Aorta (tissue), 5 donors: ENCODE measurements at places on chromosomes 5 and 9. TPM values are rescaled to one million over a fixed set of nuclear protein-coding genes. Genes with fewer than 3 reads are reported as not detected.

Gene PRSS3
- not detected for total RNA-seq

Gene FST
- 6.1 TPM for total RNA-seq

Gene KLHL3
- 38.1 TPM for total RNA-seq

DNA sequence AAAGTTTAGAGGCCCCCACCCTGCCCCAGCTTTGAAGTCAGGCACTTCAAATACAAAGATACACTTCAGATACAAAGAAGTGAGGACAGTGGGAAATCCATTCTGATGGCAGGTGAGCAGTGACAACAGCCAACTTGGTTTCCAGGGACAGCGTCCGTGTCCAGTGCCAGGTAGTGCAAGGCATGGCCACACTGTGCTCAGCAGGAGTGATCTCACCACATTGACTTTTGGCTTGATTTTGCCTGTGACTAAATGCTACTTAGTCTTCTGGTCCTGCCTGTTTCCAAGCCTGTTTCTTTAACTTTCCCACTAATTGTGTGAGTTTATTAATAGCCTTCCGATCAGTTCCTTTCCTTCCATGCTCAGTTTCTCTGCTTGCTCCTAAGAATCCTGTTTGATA is 72.6 kb upstream of the PALM2AKAP2 start:
- DNase-seq: peak; percentile 77

- DNase-seq: no peak
Measured at GRCh38 chr9:32735476-32735875, 47.9 kb upstream of the TMEM215 start.

DNA sequence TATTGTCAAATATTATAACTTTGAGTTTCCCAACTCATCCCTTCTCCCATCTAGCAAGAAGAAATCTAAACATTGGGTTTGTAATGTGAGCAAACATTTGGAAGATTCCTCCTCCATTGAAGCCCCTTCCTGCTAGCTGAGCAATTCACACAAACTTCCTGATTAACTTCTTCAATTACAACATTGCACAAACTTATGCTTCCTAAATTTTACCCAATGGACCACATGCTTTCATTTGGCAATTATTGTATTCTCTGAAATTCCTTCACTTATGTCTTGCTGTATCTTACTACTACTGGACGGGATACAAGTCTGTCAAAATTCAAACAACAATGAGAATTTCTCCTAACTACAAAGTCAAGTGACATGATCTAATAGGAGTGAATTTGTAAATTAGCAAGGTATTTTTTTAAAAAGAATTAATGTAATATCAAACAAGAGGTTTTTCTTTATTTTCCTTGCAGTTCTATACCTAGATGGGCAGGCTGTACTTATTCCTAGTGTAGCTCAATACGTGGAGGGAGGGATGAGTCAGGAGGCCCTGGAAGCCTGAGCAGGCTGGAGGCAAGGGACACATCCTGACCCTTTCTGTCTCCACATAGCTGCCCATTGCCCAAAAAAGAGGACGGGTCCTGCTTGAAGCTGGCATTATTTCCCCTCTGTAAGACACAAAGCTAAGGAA is 11.8 kb upstream of the IFNW1 start:
- DNase-seq: no peak

- DNase-seq: no peak
Measured at GRCh38 chr9:19511694-19512093, 102.9 kb downstream of the ACER2 start.

- no peak for DNase-seq
Measured at GRCh38 chr5:120538149-120538548, 74.0 kb downstream of the PRR16 start.

DNA sequence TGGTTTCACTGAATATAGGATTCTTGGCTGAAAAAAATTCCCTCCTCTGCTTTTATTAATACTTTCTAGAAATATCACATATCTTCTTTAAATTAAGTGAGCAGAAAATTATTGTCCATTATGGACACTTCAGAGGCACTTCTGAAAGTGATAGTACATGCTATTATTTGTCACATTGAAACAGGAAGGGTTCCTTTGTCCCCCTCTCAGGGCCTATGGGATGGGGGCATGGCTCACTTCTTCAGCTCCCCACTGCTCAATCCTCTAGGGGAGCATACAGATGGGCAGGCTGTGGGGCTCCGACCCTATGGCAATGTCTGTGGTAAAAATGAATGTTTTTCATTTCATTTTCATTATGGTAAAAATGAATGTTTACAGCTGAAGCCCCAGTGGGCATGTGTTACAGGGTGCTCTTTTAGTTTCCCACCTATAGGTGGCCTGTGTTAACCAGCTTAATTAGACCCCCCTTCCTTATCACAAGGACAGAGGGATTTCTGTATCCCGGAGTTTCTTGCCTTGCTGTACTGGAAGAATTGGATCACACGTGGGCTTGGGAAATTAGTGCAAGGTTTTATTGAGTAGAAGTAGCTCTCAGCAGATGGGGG is 1225.2 kb downstream of the PTPRD start:
- DNase-seq: no peak

DNA sequence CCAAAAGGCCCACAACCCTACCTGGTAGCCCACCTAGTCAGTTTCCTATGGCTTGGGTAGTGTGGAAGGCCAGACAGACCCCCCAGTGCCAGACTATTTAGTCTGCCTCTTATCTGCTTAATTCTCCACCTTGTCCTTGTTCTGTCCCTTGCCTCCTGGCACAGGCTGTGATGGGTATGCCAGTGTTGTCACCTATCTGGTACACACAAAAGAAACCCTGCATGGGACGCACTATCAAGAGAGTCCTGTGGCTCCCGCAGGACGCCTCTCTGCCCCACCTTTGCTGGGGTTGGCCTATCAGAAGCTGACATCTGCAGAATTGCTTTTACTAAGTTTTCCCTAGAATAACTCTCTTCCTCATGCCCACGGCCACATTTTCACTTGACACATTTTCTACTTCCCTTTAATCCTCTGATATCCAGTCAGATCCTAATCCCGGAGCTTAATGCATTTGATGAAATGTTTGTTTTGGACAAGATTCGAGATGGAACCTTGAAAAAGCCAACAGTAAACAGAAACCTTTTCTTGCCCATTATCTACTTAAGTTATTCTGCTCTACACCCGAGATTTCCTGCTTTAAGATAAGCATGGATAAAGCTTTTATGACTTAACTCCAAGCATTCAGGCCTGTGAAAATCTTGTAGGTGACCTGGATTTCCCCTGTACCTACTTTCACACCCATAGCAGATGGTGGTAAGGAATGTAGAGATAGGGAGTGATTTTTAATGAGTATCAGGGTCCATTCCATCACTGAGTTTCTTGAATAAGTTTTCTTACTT is 468.5 kb downstream of the ZNF608 start:
- DNase-seq: no peak

DNA sequence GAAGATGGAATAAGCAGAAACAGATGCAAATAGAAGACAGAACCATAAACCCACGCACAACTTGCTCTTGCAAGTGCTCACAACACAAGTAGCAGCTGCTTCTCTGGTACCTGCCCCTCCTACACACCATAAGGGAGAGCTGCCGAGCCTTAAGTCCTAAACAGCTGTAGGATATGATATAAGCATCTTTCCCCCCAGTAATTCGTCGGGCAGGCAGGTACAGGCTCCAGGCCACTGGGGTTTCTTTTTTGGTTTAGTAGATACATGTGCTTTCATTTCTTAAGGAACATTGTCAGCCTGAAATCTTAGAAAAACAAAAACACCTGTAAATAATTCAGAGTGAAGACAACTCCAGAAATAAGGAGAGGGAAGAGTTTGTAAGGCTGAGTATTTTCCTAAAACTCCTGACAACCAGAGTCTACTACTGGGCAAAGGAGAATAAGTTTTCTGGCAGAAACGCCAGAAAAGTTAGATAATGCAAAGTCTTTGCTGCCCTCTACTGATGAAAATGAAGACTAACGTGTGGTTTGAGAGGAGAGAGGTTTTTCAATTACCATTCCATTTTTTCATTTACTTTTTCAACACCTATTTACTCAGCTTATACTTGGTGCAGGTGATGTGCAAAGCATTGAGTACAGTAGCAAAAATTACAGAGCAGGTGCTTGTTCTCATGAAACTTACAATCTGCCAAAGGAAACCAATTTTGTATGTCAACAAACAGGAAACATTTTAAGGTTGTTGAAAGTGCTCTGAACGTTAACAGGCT is 20.1 kb upstream of the TCERG1 start:
- no peak for DNase-seq

DNA sequence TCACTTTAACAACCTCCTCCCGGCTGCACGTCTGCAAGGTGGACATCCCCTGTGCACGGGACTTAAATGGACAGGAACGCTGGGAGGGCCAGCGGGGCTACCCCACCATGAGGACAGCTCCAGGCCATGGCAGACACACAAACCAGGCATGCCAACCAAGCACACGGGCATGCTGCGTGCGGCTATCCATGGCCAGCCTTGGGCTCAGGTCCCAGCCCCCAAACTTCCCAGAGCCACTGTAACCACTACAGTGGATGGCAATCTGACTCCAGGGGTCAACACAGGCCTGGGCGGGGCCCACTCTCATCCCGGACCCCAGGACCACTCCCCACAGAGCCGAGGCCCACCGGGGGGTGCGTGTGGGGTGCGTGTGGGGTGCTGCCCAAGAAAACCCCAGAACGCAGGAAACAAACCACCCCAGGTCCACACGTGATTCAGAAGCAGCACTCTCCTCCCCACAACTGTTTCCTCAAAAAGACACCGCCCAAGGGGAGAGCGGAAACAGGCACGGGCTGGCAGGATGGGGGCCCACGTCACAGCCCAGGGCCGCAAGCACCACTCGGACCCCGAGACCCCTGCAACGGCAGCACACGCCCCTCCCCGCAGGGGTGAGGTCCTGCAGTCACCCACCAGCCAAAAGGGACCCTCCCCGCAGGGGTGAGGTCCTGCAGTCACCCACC is 7.4 kb downstream of the SLC12A7 start:
- no peak for DNase-seq

DNA sequence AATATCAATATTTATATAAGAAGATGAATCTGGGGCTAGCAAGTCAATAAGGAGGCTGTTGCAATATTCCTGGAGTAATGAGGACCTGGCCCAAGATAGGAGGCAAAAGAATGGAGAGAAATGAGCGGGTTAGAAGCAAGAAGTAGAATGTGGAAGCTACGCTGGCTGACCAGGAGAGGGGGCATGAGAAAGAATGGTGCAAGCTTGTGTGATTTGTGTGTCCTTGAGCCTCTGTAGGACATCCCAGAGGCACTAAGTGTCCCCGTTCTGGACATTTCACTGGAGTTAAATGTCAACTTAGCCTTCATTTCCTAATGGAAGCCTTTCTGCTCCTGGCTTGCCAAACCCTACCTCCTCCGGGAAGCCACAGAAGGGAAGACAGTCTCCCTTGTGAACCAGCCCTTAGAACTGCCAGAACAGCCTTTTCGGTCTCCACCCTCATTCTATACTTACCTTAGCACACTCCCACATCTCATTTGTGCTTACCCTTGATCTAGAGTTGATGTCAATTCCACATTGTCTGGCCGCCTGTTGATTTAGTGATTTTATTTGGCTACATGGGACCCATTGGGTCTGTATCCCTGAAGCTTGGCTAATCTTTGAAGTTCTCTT is 6.7 kb upstream of the PDE6A start:
- no peak for DNase-seq
